ENCODE measurements at places on chromosomes 13 and 19.

GRCh38 chr13:83009987-83010386, 872.3 kb downstream of the SLITRK1 start:
- no peak for DNase-seq

- DNase-seq = no peak
Observed at GRCh38 chr19:6680141-6680540, 10.2 kb upstream of the TNFSF14 start.

GRCh38 chr13:59478908-59479307, 684.8 kb downstream of the DIAPH3 start:
- no peak for DNase-seq

DNA sequence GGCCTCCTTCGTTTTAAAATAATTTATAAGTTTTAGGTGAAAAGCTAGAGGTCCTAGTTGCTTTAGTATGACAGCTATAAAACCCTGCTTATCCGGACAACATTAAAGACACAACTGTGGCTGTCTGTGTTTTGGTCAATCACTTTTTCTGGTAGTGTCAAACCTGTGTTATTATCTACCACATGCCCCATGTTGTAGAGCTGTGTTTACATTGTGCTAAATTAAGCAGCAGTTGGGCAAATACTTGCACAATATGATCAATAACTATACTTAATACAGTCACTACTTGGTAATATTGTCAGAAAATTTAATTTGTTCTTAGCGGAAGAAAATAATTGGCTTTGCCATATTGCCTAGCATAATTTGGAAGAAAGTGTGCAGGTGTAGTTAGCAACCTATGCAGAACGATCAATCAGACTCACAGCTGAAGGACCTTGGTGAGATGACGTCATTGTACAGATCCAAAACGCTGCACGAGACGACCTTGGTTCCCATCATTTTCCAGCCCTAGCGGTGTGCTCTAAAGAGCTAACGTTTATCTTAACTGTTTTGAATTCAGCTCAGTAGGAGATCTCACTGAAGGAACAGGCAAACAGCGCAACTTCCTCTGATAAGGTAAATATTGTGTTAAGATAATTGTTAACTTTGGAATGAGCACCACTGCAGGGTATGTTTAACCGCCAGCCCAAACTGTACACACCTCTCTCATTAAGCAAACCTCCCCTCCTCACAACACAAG, 476.6 kb downstream of the IRS2 start:
- DNase-seq = no peak

DNA sequence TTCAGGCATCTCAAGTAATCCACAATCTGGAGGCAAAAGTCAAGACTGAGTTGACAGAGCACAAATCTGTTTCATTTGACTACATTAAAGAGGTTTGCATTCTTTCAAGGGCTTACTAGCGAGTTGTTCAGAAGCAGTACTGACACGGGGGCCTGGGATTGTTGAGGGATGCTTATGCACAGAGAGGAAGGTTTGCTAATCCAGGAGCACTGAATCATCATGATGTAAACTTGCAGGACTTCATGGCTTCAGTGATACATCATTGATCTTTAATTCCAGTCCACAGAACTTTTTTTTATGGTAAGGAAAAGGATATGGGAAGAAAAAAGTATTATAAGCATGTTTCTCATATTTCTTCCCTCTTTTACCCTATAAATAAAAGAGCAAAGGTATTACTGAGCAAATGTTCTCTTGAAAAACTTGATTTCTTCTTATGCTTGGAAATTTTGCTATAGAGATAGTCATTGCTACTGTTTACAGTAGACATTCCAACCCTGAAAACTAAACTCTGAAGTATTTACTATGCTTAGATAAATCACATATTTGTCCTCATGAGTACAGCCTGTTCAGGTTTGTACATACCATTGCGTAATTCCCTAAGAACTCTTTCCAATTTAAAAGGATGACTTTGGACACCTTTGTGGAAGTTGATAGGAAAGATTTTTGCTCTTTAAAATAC, 65.8 kb upstream of the KPNA3 start:
- DNase-seq = peak; percentile 99

DNA sequence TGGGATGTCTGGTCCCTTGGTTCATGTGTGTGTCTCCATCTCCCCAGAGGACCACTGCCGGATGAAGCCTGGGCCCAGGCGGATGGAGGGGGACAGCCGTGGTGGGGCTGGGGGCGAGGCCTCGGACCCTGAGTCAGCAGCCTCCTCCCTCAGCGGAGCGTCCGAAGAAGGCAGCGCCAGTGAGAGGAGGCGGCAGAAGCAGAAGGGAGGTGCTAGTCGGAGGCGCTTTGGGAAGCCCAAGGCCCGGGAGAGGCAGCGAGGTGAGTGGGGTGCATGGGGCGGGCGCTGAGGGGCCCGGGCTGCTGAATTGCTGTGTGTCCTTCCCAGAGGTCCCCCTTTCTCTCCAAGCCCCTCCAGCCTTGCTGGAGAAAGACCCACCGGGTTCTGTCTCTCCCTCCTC, 3.2 kb downstream of the CCDC106 start:
- no peak for DNase-seq

DNA sequence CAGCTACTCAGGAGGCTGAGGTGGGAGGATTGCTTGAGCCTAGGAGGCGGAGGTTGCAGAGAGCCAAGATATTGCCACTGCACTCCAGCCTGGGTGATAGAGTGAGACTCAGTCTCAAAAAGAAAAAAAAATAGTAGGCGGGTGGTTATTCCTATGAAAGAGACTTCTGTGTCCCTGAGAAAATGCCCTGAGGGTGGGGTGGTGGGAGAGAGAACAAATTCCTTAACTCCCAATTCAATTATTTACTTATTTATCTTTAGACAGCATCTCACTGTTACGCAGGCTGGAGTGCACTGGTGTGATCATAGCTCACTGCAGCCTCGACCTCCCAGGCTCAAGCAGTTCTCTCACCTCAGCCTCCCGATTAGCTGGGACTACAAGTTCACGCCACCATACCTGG, 10.3 kb upstream of the EEF2 start:
- no peak for DNase-seq

DNA sequence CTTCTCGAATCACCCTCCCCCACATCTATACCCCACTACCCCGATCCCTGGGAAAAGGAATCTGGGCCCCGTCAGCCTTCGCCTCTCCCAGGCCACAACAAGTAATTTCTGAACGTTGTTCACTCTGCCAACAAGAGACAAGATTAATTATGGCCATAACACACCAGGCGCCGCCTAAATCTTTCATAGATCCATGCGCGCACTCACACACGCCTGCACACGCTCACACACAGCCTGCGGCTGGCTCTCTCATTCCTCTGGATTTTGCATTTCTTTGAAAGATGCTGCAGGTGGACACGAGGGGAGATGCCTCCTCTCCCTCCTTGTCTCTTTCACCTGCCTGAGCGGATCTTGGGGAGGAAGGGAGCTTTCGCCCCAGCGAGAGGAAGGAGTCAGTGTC, 17.1 kb downstream of the ZNRF4 start:
- DNase-seq = no peak

DNA sequence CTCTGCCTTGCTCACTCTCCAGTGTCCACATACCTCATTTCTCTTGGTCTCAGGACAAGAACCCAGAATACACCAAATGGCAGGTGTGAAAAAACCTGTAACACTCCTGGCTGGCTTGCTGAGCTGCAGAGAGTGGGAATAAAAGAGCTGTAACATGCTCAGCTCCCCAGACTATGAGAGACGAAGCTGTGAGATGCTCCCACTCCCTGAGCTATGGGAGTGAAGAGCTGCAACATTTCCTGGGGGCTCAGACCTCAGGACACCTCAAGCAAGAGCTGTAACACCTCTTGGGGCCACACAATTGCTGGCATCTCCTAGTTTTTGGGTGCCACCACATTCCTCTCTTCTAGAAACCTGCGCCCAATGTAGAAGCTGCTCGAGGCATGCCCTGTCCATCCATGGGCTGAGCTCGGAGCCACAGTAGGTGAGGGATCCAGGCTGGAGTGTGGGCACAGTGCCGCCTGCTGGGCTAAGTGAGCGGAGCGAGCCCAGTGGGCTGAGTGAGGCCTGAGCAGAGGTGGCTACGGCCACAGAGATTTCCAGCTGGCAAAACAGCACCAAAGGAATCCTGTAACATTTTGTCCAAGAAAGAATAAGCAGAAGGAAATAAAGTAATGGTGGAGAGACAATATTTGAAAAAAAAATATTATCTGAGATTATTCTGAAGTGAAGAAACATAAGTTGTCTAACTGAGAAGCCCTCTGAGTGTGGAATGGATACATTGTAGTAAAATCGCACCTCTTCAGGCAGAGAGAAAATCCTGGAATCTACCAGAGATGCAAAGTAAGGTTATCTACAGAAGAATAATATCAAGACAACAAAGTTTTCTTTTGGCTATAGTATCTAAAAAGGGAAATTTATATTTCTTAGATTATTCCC, 186.2 kb upstream of the PCDH9 start:
- peak; percentile 9 for DNase-seq

GRCh38 chr19:1249990-1250436, 1.6 kb downstream of the MIDN start:
- no peak for DNase-seq

GRCh38 chr19:54480051-54480450, 7.0 kb upstream of the CDC42EP5 start:
- DNase-seq = no peak

DNA sequence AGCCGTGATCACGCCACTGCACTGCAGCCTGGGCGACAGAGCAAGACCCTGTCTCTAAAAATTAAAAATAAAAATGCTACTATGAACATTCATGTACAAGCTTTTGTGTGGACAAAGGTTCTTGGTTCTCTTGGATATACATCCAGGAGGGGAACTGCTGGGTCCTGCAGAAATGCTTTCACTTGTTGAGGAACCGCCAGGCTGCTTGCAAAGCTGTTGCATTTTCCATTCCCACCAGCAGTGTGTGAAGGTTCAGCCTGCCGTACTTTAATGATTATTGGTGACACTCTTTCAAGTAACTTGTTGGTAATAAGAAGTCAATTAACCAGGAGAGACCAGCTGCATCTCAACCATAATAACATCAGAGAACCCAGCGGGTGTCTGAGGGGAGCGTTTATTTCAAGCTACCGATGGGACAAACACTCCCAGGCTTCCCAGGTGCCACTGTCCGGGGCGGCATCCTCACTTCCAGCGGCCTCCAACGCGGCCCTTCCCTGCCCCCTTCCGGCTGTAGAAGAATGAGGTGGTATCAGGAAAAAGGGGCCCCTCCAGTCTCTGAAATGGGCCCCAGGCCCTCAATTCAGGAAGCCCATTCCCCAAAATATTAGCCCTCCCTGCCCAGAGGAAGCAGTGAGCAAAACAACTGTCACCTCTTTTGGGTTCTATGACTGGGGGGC, 15.2 kb upstream of the PPP1R12C start:
- no peak for DNase-seq

DNA sequence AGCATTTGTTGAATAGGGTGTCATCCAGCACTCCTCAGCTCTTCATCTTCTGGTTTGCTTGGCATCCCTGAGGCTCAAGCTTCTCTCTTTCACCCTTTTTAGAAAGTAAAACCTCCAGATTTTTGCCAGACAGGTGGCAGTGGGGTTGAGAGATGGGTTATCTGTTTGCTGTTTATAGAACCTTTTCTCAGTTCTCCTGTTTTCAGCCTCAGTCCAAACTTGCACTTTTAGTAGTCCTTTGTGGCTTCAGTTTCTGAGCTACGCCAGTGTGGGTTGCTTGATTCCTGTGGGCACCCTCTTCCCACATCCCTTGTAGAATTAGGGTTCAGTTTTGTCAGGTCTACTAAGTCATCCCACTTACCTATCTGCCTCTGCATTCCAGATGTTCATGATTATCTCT, 147.9 kb downstream of the PAN3 start:
- no peak for DNase-seq

DNA sequence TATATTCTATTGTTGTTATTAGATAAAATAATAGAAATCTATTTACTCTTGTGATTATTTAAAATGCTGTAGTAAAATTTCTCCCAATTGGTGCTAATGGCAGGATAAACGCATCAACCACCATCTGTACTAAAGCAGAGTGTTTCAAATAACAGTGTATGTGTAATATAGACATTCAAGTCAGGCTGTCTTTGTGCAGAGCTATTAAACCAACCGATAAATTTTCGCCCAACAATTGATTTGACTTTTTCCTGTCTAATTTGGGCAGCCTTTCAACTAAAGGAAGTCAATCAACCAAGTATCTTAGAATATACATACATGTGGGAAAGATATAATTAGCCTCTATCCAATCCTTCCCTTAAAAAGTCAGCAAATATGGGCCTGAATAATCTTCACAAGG, 5.8 kb downstream of the AMER2 start:
- DNase-seq = no peak

DNA sequence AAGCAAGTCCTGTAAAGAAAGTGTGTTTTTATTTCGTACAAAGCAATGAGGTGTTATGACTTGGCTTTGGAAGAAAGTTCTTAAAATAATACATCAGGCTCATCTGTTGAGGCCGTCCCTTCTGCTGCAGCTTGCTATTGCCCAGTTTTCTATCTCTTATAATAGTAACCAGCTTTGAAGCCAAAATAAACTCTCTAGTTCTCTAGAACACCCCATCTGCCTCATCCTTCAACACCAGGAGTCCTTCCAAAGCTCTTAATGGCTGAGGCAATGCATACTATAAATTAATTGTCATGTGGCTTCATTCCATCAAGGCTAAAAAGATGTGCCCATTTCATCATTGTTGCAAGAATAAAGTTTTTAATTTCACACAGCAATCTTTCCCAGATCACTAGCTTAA, 49.4 kb upstream of the IPO5 start:
- no peak for DNase-seq

GRCh38 chr19:34184880-34185491, 12.7 kb downstream of the LSM14A start:
- peak; percentile 25 for DNase-seq
